ENCODE measurements at places on chromosomes 4 and X. TPM values are rescaled to one million over a fixed set of nuclear protein-coding genes. Genes with fewer than 3 reads are reported as not detected.

Gene CCNA2
- total RNA-seq: 165 TPM

Gene KCND1
- 0.32 TPM for total RNA-seq

Gene SLC9B1
- total RNA-seq: 0.52 TPM

Gene KIAA1210
- not detected for total RNA-seq

- DNase-seq: no peak
Measured at GRCh38 chr4:6592804-6593563, 18.0 kb downstream of the MAN2B2 start.

GRCh38 chrX:109954955-109955354 is 48.0 kb upstream of the TMEM164 start:
- no peak for DNase-seq

DNA sequence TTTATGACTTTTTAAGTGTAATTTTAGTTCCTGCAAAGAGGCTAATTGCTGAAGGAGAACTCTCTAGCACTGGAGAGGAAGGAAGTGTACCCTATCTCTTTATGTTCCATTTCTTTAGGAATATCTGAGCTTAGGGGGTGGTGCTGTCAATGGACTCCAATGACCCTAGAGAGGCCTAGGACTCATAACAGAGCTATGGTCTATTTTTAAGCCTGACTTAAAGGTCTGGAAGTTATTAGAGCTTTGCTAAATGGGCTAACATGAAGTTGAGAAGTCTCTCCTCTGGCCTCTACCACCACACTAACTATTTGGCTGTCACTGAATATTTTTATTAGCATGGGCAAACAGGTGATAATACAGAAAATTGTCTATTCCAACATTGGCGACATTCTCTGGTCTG is 152.2 kb downstream of the SPATA18 start:
- DNase-seq: no peak

- no peak for DNase-seq
Measured at GRCh38 chr4:154231806-154232478, 259.7 kb downstream of the DCHS2 start.

Data from LHCN-M2 (cell line).